Central memory CD8-positive, alpha-beta T cell (primary cell): ENCODE measurements at places on chromosomes 2 and 18.

- DNase-seq, result no peak
Measured at GRCh38 chr18:78448106-78448505, 531.5 kb upstream of the SALL3 start.

DNA sequence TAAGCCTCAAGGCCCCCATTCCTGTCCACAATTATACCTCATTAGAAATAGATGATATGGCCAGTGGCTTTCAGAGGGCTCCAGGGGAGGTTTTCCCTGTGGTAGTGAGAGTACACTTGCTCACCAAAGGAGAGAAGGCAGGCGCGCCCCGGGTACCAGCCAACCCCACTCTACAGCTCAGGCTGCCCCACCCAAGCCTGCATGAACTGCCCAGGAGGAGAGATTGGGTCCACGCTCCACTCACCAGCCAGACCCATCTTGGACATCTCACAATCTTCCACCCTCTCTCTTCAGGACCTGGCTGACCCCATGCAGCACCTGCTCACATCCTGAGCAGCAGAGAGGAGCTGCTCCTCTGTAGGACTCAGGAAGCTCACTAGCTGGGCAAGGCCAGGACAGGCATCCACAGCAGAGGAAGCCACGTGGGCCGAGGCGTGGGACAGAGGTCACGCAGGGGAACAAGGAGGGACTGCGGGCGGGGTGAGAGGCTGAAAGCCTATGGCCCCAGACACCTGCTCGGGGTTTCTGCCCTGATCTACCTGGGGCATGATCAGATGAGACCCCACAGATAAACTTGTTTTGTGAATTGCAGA is 53.9 kb upstream of the GLI2 start:
- DNase-seq, result no peak

DNA sequence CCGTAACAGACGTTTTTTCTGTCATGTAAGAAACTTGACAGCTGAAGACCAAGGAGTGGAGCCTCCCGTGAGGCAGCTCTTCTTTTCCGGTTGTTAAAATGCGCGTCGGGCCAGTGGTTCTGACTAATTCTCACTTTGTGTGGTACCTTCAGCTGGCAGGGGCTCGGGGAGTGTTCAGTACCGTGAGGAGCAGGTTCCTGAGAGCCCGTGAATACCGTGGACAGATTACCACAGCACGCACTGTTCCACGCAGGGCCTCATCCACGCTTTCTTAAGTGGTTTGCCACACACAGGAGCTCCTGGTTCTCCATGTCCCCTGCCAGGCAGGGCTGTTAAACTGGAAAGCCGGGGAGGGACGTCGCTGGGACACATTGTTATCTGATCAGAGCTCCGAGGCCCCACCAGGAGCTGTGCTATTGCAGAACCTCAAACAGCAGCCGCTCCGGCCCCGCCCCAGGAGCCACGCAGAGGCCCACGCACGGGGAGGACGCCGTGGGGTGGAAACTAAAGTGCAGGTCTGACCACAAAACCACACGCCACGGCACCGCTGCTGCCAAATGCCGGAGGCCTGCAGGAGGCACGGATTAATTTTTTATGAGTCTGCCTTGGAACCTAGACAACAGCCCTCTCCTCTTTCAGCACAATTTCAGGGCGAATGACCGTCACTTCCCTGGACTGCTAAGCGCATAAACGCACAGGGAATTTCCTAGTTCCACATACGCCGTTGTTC is 43.3 kb downstream of the NFATC1 start:
- DNase-seq, result no peak

GRCh38 chr2:191428141-191428540 is 182.9 kb downstream of the MYO1B start:
- no peak for DNase-seq

GRCh38 chr18:79924814-79925731 is 26.4 kb downstream of the SLC66A2 start:
- DNase-seq, result no peak

DNA sequence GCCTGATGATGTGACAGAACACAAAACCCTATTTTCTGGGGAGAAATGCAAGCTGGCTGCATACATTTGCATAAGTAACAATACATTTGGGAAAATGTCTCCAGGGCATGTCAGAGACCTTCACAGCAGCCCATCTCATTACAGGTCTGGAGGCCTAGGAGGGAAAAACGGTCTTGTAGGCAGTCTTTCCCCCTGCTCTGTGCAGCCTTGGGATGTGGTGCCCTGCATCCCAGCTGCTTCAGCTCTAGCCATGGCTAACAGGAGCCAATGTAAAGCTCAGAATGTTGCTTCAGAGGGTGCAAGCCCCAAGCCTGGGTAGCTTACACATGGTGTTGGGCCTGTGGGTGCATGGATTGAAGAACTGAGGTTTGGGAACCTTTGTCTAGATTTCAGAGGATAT is 133.0 kb downstream of the CCDC178 start:
- no peak for DNase-seq

DNA sequence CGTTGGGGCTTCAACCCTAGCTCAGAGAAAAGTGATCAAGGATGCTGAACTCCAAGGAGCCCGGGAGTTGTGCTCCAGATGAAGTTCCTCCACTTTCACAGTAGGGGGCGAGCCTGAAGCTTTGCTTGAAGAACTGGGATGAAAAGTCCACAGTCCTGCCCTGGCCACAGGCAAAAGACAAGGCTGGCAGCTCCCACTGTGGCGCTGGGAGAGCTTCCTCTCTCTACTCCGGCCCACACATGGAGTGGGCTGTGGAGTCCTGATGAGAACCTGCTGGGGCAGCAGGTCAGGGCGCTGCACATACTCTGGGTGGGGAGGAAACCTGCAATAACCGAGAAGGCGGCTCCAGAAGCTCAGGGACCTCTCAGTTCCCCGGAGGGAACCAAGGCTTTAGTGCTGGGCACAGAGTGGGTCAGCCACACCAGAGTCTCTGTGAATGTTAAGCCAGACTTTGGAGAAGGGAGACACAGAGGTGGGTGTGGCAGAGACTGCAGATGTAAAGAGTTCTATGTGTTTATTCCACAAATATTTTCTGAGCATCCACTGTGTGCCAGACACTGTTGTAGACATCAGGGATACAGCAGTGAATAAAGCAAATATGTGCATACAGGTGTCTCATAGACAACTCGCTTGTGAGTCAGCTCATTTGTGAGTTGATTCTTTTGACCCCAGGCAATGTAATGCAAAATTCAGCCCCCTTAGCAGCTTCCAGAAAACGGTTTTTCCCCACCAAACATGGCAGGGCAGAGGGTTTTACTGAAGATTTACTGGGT is 48.0 kb upstream of the MRPL33 start:
- DNase-seq, result no peak

GRCh38 chr2:235025800-235026536 is 74.2 kb downstream of the SH3BP4 start:
- no peak for DNase-seq

DNA sequence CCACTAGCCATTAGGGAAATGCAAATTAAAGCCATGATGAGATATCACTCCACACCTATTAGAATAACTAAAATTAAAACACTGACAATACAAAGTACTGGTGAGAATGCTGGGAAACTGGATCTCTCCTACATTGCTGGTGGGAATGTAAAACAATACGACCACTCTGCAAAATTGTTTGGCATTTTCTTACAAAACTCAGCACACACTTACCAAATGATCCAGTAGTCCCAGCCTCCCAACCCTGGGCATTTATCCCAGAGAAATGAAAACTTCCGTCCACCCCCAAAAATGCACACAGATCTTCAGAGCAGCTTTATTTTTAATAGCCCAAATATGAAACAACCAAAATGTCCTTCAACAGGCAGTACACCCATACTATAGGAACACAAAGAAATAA is 8.9 kb upstream of the TMSB10 start:
- no peak for DNase-seq

GRCh38 chr2:129379411-129379810 is 600.1 kb upstream of the RAB6C start:
- DNase-seq, result no peak
